ENCODE measurements at places on chromosomes 7 and 10.
A peak's percentile ranks its signal among the peaks of the same experiment; 100 is the strongest.

DNA sequence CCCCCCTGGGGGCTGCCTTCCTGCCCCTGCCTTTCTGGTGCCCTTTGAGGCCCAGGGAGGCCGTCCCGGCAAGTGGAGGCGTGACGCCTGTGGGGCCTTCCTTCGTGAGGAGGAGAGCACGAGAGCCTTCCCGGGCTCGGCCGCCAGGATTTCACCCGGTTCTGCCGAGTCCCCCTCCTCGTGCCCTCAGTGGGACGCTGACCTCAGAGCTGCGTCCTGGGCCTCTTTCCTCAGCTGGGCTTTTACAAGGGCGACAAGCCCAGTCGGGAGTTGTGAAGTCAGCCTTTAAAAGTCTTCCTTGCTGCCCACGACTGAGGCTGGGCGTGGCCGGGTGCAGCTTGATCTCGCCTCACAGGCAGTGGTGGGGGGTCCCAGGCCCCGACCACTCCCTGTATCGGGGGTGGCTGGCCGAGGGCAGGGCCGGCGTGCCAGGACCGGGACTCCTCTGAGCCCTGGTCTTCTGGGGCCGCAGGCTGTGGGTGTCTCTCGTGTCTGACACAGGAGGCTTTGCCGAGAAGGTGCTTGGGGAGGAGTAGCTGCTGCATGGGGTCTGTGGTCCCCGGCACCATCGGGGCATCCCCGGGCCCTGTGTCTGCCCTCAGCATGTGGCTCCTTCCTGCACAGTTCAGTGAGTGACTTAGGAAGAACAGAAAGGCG is 41.8 kb downstream of the FAM20C start:
- H3K36me3 ChIP-seq: no peaks in the 10 kb centered on the region
- DNase-seq: peak; percentile 65
- peaks cover 62% of the 10 kb centered on the region for H3K4me1 ChIP-seq
- H3K4me3 ChIP-seq: peak overlapping the region; percentile 51

DNA sequence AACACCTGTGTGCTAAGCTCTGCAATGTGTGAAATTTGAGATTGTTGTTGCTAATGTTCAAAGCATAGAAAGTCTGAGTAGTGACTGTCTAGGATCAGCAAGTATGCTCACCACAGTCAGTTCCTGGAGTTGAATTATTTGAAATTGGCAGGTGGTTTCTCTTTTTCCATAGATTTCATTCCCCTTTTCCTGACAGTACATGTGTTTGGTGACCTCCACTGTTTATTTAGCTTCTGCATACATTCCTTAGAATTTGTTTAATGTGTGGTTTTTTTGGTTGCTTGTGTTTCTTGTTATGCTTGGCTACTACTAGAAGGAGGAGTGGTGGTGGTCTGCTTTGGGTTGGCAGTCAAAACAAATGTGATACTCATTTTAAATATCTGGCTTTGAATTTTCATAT is 52.3 kb downstream of the FOXP2 start:
- no peak for DNase-seq
- peaks cover 19% of the 10 kb centered on the region for H3K4me1 ChIP-seq
- H3K4me3 ChIP-seq: no peak overlapping the region
- no peak overlapping the region for H3K27ac ChIP-seq
- H3K27me3 ChIP-seq: no peaks in the 10 kb centered on the region

- no peak overlapping the region for H3K4me3 ChIP-seq
- no peak for DNase-seq
These were observed 143.4 kb downstream of the ANLN start for GRCh38 chr7:36532981-36533499.

DNA sequence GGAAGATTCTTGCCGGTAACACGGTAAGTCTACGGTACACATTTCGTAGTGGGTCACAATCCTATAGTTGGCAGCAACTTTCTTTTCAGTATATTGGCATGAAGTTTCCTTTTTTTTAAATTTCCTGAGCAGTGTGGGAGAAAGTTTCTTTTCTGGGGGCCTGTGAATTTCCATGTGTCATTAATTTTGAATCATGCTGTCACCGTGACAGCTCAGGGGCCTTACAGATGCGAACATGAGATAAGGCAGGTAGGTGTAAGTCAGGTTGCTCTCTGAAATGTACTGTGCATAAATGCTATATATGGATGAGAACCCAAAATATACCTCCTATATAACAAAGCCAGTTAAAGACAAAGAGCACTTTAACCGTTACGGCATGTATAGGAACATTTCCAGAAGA is 65.4 kb upstream of the SEM1 start:
- H3K27ac ChIP-seq: no peak overlapping the region
- no peak overlapping the region for H3K4me3 ChIP-seq
- no peaks in the 10 kb centered on the region for H3K36me3 ChIP-seq
- peaks cover 5% of the 10 kb centered on the region for H3K27me3 ChIP-seq

GRCh38 chr10:56240471-56240870 is 120.6 kb downstream of the ZWINT start:
- no peaks in the 10 kb centered on the region for H3K4me1 ChIP-seq
- H3K36me3 ChIP-seq: no peaks in the 10 kb centered on the region
- DNase-seq: no peak
- H3K27ac ChIP-seq: no peak overlapping the region
- H3K27me3 ChIP-seq: no peaks in the 10 kb centered on the region

DNA sequence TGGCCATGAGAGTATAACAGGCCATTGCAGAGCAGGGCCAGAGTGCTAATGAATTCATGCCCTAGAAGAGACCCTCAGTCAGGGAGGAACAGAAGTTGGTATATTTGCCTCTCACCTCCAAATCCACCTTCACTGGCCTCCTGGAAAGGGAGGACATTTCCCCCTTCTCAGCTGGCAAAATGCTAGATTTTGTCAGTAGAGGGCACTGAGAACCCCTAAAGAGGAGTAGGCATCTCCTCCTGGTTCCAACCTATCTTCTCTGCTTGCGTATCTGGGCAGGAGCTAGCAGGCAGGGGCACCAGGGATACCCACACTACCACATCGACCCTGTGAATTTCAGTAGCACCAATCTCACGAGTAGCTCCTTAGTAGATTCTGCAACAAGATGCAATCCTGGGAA is 79.8 kb upstream of the GHITM start:
- no peaks in the 10 kb centered on the region for H3K27me3 ChIP-seq
- H3K4me1 ChIP-seq: no peaks in the 10 kb centered on the region
- DNase-seq: no peak
- H3K27ac ChIP-seq: no peak overlapping the region
- no peaks in the 10 kb centered on the region for H3K36me3 ChIP-seq

- no peaks in the 10 kb centered on the region for H3K27me3 ChIP-seq
- no peaks in the 10 kb centered on the region for H3K4me1 ChIP-seq
- no peak for DNase-seq
- no peak overlapping the region for H3K27ac ChIP-seq
- no peaks in the 10 kb centered on the region for H3K36me3 ChIP-seq
These were observed 9.1 kb downstream of the CHRM2 start for GRCh38 chr7:136877509-136877908.

GRCh38 chr7:45584261-45585210 is 10.4 kb downstream of the ADCY1 start:
- no peaks in the 10 kb centered on the region for H3K36me3 ChIP-seq
- H3K27me3 ChIP-seq: no peaks in the 10 kb centered on the region
- no peak overlapping the region for H3K4me3 ChIP-seq
- no peak for DNase-seq
- H3K4me1 ChIP-seq: no peaks in the 10 kb centered on the region

DNA sequence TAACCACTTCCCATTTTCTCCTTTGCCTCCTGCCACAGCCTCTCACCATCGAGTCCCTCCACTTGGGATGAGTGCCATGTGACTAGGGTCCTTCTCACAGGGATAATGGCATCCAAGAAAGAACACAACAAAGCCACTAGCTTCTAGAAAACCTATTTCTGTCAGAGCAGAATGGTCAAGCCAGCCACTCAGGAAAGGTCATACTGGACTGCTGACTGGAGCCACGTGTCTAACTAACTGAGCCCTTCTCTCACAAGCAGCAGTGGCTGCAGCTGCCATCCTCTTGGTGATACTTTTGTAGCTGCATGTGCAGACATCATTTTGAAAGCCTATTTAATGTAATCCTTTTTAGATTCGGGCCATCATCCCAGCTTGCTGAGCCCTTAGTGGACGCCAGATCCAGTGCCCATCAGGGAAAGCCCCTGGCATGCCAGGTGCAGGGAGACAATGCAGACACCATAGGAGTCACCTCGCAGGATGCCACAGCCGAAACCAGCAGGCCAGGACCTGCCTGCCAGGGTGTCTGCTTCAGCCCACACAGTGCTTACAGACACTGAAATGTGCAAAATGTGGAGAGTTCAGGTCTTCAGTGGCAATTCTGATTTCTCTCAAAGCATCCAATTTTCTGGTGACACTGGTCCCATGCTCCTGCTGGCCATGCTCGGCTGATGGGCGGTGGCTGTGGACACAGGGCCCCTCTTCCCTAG is 98.3 kb upstream of the DDC start:
- no peaks in the 10 kb centered on the region for H3K36me3 ChIP-seq
- DNase-seq: no peak
- H3K4me3 ChIP-seq: no peak overlapping the region
- H3K27ac ChIP-seq: peak overlapping the region; percentile 91
- peaks cover 82% of the 10 kb centered on the region for H3K4me1 ChIP-seq

DNA sequence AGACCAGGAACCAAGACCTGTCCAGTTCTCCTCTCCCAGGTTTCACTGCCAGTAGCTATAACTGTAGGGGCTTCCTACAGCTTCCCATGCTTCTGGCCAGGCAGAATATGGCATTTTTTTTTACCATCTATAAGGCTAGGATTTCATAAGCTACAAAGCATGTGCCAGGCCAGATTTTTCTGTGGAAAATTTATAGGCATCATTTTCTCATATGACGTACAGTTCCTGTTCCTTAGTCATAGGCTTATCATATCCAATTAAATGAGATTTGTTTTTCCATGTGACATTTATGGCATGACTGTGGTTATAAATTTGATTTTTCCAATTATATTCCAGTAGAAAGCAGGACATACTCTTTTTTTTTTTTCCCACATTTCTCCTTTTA is 208.6 kb upstream of the NPY start:
- no peak overlapping the region for H3K27ac ChIP-seq
- no peaks in the 10 kb centered on the region for H3K4me1 ChIP-seq
- DNase-seq: no peak
- H3K4me3 ChIP-seq: no peak overlapping the region
- H3K36me3 ChIP-seq: no peaks in the 10 kb centered on the region

GRCh38 chr7:52995676-52996075 is 39.8 kb upstream of the POM121L12 start:
- no peak for DNase-seq
- H3K4me1 ChIP-seq: no peaks in the 10 kb centered on the region
- no peak overlapping the region for H3K27ac ChIP-seq
- H3K36me3 ChIP-seq: no peaks in the 10 kb centered on the region
- H3K27me3 ChIP-seq: no peaks in the 10 kb centered on the region

DNA sequence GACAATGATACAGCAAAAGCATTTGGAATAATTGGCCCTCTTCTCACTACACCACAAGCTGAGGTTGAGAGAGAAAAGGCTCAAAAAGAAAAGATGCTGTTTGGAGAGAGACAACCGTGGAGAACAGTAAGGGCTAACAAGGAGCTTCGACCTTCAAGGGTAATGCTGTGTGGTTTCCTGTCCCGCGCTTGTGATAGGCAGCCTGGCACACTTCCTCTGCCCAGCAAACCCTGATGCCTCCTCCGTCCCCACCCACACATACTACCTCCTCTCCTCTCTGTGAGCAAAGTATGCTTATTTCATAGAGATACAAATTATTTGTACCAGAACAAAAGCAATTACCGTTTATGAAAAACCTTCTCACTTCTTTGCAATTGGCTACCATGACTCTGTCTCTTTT is 755.4 kb downstream of the KCNMA1 start:
- no peak overlapping the region for H3K4me3 ChIP-seq
- no peaks in the 10 kb centered on the region for H3K27me3 ChIP-seq
- DNase-seq: no peak
- H3K4me1 ChIP-seq: no peaks in the 10 kb centered on the region
- H3K36me3 ChIP-seq: no peaks in the 10 kb centered on the region
- H3K27ac ChIP-seq: no peak overlapping the region

DNA sequence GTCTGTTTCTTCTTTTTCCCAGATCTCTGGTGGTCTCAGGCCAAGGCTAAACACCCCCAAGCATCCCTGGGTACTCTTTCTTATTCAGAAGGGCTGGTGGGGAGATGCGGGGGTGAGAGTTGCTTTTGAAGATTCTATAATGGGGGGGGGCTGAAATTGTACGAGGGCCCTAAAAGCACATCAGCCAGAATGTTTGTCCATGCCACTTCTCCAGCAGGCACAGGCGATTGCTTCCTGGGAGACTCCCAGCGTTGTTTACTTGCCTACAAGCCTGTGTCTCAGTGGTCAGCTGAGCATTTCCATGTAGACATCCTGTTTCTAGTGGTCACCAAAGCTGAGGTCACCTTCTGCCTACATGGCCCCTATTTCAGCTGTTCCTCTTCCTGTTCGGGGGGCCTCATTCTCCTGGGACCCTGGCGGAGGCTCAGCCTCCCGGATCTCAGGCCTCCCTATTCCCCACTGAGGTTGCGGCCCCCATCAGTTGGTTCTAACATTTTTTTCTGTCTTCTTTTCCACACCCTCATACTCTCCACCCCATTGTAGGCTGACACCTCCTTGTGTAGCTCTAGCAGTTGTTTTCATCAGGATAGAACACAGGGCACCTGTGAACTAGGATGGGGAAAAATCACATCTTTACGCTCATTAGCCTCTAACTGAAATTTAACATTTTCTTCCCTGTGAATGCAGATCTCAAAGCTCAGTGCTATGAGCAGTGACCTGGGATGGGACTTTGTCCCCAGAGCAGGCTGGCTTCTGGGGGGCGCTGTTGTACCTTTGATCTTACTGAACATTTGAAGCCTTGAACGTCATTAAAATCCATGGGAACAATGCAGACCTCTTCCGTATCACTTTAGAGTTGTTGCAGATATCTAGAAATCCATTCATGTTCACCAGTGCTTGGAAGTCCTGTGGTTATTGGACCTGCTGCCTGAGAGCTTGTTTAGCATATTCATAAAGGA is 286.5 kb downstream of the GLRX3 start:
- no peaks in the 10 kb centered on the region for H3K4me1 ChIP-seq
- no peak for DNase-seq
- peaks cover 2% of the 10 kb centered on the region for H3K27me3 ChIP-seq
- H3K4me3 ChIP-seq: no peak overlapping the region
- no peaks in the 10 kb centered on the region for H3K36me3 ChIP-seq

DNA sequence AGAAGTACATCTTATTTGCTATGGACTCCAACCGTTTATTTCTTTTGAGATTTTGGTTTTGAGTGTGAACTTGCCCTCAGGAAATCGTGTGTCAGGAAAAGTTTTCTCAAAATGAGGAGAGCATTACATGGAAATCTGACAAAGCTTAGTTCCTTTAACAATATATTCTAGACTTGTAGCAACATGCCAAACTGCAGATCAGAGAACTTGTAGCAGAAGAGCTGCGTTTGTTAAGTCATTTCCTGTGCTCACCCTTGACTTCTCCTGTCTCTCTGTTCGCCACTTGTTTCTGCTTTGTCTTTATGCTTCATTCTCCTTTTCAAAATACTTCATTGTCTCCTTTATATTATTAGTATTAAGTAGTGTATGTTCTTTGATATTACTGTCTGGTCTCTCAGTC is 116.6 kb upstream of the FOXP2 start:
- no peak overlapping the region for H3K27ac ChIP-seq
- no peak overlapping the region for H3K4me3 ChIP-seq
- H3K36me3 ChIP-seq: no peaks in the 10 kb centered on the region
- no peak for DNase-seq
- no peaks in the 10 kb centered on the region for H3K4me1 ChIP-seq
- no peaks in the 10 kb centered on the region for H3K27me3 ChIP-seq

Measured in psoas muscle (tissue), 8 donors.